ENCODE measurements at places on chromosomes 5 and 9. TPM values are rescaled to one million over a fixed set of nuclear protein-coding genes. Genes with fewer than 3 reads are reported as not detected.

- DNase-seq = no peak
These were observed 356.0 kb downstream of the DMAC1 start for GRCh38 chr9:7443541-7443940.

DNA sequence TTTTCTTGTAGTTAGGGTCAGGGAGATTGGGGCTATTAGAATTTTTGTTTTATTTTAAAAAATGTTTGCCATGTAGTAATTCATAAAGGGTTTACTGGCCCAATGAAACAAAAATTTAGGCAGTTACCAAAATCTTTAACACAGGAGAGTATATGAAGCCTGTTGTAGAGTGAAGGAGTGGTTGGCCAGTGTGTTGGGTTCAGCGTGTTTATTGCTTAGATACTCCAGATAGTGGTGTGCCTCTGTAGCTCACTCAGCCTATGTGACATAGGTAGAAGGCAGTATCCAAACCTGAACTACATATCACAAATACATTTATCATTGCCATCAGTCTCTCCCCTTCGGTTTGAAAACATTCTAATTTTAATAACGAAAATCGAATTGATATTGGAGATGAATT lies 1.2 kb downstream of the TEK start:
- DNase-seq = no peak

Gene BAAT
- not detected for total RNA-seq

Gene BNIP1
- total RNA-seq = 23.2 TPM

Gene FOXI1
- not detected for total RNA-seq

All from activated T-helper 2 cell treated with anti-CD3 and anti-CD28 coated beads, Interferon-gamma antibody, Interleukin-2, Interleukin-4, amounts not matched to agents 10 μg/mL and 5 μg/mL and 100 μg/mL, durations not matched to agents 14 hours and 24 hours and 36 hours (primary cell).